ENCODE measurements at places on chromosomes 3 and 15.

DNA sequence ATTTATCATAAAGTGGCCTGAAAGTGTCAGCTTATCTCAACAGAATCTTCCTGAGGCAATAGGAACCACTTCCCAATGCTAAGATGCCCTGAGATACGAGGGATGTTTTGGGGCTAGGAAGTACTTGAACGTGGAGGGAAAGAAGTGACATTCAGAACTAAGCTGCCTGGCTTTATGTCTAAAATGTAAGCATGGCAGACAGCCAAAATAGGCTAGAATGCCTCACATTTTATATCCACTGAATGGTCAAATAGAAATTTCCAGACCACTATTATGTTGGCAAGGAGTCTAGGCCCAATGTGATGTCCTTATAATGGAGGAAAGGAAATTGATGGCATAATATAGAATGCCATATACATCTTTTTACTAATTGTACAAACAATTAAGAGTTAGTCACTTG lies 154.9 kb downstream of the PEX5L start:
- no peak for DNase-seq

GRCh38 chr3:13292375-13292774 lies 127.7 kb downstream of the NUP210 start:
- DNase-seq = no peak

DNA sequence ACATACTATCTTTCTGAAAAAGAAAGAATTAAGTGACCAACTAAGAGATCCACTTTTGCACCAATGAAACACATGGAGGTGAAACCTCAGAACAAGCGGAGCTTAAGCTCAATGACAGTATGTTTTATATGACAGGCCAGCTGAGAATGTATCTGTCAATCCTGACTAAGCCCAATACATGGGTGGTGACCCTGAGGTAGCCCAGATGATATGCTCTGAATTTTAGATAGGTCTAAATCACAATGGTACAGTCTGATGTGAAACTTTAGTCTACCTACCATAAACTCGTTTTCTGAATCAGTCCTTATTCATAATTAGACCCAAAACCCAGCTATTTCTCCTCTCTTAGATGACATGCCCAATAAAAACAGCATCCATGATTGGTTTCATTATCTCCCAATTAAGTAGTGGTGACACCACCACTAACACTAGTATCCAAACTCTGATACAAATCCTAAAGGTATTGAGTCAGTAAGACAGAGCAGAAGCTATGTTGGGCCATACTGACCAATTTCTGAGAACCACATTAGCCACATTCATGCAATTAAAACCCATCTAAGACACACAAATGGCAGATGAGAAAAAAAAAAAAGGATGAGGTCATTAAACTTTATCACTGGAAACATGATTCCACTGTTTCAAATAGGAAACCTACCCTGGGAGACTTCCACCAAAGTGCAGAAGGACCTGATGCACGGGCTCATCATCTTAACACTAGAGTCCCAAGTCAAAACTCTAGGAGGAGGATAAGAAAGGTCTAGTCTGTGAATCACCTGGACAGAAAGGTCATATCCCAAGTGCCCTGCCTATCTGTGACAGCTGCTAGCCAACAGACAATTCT lies 20.6 kb downstream of the CMTM6 start:
- no peak for DNase-seq

DNA sequence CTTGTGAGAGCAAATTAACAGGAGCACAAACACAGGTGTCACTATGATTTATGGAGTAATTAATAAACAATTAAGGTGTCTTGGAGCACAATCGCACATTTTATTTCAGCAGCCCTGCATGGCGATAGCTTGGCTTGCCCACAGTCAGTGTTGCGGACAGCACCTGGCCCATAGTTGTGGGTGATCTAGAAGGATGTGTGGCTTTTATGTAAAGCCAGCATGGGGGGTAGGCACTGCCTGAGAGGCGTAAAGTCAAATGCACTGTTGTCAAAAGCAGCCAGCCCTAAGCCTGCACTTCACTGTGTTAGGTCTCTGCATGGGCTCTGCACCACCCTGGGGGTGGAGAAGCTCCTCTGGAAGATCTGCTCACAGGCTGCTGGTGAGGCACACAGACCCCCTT lies 177.4 kb upstream of the PPP2R3A start:
- no peak for DNase-seq

- DNase-seq = no peak
Measured at GRCh38 chr15:80568876-80569605, 126.1 kb upstream of the ABHD17C start.

DNA sequence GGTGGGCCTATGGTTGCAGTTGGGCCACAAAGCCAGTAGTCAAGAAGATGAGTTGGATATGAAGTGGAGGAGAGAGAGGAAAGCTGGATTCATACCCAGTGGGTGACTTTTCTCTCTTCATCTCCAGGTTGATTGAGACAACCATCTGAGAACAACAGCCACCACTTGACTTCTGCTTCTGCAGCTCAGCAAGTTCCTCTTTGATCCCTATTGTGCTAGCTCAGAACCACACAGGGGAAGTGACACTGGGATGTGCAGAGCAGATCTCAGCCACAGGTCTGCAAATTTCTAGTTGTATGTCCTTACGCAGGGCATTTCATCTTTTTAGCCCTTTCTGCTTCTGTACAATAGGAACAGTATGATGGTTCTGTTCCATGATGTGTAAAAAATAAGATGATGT lies 459.2 kb upstream of the ARRDC4 start:
- DNase-seq = no peak

- DNase-seq = peak; percentile 7
Measured at GRCh38 chr3:9398700-9399336, 1.4 kb downstream of the SETD5 start.

DNA sequence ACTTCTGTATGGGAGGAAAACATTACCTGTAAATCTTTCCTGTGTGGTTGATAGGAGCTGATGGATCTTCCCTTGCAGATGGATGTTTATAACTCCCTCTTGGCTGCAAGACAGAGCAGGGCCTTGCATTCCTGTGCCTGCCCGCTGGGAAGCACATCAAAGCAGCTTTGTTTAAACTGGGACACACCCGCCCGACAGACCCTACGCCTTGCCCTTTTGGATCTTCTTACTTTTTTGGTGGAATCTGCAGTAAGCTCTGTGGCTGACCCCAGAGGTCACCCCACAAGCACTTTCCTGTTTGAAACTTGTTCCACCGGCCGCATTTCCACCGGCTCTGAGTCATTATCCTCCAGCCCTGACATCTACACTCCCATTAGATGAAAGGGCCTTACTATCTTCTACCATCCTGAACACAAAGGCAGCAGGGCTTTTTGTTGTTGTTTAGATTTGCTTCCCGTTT lies 244.1 kb upstream of the STT3B start:
- no peak for DNase-seq

DNA sequence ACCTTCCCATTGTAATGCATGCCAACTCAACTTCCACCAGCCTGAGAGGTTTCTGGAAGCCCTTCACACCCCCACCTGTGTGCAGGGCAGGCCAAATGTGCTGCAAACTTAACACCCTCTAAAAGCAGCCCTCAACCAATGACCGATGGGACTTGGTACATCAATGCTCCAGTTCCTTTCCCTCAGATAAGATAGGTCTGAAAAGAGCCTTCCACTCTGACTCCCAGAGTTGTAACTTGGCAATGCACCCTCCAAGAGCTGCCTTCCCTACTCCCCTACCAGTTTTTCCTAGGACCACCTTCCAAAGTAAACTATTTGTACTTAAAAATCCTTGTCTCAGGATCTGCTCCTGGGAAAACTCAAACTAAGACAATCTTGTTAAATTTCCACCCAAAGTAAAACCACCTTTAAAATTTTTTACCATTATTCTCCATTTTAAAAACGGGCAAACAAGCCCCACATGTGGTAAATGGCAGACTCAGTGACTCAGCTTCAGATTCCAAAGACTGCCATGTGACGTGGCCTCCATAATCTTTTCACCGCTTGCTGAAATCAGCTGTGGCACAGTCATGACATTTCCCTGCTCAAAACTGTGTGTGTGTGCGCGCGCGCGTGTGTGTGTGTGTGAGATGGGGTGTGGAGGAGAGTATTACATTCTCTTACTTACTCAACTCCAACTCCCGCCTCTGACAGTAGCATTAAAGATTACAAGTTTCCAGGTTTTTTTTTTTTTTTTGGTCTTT lies 17.2 kb downstream of the RASGRP1 start:
- DNase-seq = no peak

DNA sequence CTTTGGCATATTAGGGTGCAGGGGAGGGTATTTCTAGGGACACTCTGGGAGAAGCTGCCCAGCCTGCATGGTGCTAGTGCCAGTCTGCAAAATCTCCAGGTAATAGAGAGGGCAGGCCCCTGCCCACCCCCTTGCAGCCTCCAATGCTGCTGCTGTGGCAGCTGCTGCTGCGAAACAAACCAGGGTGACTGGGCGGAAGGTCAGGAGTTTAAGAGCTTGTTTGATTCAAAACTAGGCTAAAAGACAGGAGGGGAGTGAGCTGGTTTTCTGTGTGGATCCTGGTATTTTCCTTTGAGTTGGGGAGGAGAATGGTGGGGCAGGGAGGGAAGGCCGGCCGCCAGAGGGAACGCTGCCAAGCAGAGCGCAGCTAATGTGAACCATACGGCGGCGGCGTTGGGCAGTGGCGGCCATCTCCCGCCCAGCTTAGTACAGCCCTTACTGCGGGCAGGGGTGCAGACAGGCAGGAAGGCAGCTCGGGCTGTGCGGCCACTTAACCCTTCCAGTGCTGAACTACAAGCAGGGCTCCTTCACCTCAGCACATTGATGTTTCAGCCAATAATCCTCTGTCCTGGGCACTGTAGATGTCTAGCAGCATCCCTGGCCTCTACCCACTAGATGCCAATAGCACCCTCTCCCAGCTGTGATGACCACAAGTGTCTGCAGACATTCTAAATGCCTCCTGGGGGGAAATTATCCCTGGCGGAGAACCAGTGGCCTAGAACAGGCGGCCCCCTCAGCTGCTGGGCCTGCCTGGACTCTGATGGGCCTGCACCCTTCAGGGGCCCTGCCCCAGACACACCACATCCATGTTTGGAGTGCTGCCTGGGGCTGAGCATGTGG lies 125.7 kb downstream of the EEFSEC start:
- DNase-seq = no peak

DNA sequence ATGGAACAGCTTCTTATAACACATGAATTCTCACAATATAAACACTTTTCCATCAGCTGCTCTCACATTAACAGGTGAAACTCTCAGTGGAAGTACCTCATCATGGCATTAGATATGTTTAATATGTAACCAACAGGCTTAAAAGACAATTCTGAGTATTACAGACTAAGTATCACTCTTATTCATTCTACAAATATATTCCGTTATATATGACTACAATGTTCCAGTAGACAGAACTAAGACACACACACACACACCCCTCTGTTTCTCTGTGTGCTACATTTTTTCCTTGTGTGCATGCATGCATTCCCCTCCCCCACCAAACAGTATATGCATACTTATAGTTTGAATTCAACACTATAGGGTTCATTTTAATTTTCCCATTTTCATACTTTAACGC lies 32.4 kb downstream of the MRPL3 start:
- DNase-seq = no peak

DNA sequence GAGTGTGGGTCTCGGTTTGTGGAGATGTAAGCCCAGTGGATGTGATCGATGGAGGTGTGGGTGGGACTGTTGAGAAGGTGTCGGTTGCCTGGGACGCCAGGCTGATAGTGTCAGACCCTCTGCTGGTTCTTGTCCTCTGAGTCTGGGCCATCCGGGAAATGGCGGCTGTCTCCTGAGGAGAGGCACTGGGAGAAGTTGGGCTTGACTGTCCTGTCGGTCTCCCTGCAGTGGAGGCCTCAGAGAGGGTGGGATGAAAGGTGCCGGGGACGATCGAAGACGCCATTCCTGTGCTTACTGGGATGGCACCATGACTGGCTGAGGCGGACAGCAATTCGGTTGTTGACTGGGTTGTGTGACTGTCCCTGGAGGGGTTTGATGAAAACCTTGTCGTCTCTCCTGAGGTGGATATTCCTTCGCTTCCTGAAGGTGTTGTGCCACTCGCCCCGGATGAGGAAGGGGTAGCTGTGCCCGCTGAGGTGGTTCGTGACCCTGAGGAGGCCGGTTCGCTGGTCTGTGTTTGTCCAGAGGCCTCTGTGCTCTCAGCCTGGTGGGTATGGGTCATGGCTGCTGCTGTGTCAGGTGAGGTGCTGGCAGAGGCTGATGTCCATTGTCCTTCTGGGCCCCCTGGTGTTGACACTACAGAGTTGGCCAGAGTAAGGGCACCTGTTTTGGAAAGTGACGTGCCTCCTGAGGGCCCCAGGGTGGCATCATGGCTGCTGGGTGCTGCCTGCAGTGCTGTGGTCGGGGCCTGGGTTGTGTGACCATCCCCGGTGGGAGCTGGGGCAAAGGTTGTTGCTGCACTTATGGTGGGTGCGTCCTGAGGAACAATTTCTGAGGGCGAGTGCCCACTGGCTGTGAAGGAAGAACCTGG lies 22.8 kb downstream of the MUC4 start:
- DNase-seq = no peak

DNA sequence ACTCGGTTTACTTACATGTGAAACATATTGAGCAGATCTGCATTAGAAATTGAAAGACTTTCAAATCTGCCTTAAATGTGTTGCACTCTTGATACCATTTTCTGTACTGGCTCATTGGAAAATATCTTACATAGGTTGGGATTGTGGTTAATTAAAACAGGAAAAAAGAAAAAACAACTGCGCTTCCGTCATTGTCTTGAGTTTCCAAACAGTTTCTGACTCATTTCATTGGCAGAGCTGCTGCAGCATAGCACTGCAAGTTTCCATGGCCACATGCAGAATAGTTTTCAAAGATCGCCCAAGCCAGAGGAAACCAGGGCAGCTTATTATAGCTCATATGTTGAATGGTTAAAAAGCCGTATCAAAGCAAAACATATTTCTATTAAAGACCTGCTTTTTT lies 446.6 kb upstream of the BCHE start:
- no peak for DNase-seq

DNA sequence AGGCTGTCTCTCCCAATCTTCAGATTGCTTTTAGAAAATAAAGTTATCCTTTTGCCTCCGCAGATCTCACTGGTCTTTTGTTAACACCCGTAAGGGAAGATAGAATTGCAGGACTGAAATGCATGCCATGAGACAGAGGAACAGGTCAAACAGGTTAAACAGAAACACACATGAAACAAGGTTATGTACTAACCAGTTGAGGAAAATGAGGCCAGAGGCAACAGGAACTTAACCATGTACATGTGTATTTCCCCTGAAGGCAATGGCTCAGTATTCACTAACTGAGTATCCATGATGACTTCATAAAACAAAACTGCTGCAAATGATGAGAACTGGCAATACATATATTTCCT lies 169.1 kb upstream of the NSMCE3 start:
- no peak for DNase-seq
